BJ (cell line): ENCODE measurements at places on chromosomes 13 and 19.
A peak's percentile ranks its signal among the peaks of the same experiment; 100 is the strongest.

DNA sequence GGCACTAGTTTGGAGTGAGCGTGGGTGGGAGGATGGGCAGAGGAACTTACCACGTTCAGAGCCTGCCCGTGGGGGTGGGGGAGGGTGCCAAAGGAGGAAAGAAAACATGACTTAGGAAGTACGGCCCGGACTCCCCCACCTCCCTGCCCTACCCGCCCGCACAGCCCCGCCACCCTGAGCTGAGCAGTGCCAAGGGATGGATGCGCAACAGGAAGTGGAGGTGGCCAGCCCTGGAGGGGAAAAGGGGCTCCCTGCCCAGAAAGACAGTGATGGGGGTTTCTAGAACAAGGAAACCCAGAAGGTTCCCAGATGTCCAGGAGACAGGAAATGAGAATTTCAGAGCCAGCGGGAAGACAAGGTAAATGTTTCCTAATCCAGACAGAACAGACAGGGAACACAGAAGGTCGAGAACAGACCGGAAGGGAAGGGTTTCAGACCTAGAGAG lies 6.3 kb downstream of the TEAD2 start:
- DNase-seq: no peak

- DNase-seq: no peak
Measured at GRCh38 chr13:97191142-97191541, 31.0 kb upstream of the MBNL2 start.

DNA sequence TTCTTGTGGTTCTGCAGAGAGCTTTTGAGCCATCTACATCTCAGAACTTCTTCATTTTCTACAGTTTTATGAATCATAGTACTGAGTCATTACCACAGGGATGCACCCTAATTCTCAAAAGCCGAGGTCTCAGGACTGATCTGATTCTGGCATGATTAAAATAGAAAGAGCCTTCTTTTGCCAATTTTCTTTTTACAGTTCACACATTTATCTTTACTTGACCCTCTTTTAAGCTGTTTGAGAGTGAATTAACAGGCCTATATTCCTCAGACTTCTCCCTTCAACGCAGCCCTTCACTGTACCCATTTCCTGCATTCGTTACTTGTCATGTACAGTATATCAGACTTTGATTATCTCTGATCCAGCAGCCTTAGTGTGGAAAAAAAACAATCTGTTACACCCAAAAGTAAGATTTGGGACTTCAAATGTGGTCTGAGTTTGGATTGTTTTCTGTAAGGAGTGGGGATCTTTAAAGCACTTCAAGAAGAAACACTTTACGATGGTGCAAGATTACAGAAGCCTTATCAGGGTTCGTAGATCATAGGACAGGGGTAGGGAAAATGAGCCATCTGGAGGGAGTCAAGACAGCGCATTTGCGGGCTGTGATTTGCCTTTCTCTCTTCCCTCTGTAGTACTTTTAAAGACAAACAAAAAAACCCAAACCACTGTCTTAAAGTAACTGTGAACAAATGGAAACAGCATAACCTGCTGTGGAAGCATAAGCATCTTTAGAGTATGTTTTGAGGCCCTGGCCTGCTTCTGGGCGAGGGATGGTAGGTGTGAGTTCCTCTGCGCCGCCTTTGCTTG lies 15.3 kb upstream of the GPR183 start:
- DNase-seq: peak; percentile 73

GRCh38 chr13:40141859-40142555 lies 486.5 kb downstream of the COG6 start:
- DNase-seq: no peak

DNA sequence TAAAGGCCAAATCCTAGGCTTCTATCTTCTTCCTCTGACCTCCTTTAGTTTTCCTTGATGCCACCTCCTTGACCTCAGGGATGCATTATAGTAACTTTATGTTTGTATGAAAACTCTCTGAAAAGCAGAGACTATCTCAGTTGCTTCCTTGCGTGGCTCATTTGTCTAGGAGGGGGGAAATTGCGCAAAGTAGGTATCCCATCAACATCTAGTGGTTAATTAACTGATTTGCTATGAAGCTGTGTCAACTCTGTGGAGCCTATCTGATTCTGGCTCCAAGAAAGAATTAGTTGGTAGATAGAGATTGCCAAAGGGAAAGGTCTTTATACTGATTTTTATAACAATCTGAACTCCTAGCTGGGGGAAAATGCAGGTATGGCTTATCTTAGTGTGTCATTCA lies 82.1 kb upstream of the FRY start:
- no peak for DNase-seq

DNA sequence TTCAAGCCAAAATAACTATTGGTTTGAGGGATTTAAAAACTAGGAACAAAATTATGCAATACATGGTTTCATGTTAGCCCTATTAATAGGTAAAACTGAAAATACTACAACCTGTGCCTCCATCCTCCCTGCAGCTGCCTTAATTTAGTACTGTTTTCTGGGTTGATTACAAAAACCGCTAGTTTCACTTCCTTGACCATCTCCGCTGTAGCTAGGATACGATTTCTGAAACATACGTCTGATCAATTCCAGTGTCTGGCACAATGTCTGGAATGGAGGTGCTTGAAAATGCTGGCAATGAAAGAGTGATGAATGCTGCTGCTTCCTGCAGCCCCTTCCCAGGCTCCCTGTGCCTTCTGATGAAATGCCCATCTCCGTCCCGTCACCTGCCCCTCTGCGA lies 273.5 kb downstream of the SHISA2 start:
- DNase-seq: no peak

DNA sequence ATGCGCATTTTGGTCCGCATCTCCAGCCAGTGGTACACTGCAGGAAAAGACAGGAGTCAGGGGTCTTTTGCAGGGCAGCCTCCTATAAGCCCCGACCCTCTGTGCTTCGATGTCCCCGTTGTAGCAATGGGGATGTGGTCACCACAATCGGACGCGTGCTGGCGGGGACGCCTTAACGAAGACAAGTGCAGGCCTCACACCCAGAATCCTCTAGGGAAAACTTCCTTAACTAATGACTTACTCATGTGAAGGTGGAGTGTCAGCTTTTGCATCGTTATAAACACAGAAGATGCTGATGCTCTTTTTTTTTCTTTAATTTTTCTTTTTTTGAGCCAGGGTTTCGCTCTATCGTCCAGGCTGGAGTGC lies 22.1 kb downstream of the VASP start:
- no peak for DNase-seq

DNA sequence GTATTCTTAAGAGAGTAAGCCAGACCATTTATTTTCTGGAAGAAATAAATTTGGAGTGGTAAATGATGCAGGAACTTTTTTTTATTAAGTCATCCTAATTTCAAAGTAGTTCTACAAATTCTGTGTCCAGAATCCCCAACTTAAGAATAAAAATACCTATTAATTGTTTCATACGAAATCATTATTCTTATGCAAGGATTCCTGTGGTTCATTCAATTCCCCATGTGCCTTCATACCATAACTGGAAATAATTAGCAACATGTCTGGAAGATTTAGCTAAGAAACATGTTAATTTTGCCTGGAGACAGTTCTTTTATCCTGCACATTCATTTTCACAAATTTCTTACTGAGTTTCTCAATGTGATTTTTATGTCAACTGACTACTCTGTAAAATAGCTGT lies 408.6 kb downstream of the PCDH9 start:
- no peak for DNase-seq

DNA sequence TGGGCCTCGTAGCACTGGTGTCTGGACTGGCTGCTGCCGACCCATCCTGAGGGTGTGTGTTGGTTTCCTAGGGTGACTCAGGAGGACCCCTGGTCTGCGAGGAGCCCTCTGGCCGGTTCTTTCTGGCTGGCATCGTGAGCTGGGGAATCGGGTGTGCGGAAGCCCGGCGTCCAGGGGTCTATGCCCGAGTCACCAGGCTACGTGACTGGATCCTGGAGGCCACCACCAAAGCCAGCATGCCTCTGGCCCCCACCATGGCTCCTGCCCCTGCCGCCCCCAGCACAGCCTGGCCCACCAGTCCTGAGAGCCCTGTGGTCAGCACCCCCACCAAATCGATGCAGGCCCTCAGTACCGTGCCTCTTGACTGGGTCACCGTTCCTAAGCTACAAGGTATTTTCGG lies 13.8 kb downstream of the TIMM13 start:
- DNase-seq: no peak

DNA sequence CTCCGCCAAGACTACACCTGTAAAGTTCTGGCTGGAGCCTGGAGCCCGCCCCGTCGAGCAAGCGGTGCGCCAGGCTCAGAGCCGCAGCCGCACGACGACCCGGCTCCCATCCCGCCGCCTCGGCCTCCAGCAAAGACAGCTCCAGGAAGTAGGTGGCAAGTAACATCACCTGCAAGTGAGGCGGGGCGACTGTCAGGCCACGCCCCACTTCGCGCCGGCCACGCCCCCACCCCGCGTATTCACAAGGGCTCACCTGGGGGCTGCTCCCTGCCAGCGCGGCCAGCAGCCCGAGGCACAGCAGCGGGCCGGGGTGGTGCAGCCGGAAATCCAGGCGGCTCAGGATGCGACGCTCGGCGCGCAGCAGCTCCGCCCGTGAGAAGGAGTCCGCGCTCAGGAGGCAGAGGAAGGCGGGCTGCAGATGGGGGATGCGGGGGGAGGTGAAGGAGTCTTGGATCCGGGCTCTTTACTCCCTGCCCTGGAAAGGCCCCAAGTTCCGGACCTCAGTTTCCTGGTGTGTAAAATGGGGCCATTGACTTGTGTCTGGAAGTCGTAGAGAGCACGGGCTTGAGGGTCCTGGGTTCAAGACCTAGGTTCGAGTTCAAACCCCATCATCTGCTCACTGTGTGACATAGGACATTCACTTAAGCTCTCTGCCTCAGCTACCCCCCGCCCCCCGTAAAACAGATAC lies 3.2 kb downstream of the CCNP start:
- DNase-seq: no peak

DNA sequence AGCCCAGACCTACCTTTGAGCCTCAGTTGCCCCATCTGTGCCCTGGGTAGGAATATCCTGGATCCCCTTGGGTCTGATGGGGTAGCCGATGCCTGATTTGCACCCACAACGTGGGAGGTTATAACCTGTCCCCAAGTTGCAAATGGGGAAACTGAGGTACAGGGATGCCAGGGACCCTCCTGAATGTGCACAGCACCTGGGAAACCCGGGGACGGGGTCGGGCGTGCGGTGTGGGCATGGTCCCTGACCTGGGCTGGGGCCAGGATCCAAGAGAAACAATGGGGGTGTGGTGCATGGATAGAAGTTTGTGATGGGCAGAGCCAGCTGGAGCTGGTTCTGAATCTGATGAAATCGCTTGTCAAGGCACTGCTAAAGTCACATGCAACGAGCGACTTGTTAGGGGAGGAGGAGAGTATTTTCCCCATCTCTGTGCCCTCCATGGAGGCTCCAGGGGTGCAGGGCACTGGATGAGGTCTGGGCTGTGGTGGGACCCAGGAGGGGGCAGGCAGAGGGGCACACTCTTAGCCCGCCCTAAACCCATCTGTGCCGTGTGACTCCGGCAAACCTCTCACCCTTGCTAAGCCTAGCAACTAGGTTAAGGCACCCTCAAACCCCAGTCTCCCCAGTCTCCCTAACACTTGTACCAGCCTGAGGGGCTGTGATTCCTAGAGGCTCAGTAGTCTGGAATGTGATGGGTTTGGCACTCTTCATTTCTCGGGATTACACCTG lies 749 bp downstream of the GDF15 start:
- DNase-seq: no peak

DNA sequence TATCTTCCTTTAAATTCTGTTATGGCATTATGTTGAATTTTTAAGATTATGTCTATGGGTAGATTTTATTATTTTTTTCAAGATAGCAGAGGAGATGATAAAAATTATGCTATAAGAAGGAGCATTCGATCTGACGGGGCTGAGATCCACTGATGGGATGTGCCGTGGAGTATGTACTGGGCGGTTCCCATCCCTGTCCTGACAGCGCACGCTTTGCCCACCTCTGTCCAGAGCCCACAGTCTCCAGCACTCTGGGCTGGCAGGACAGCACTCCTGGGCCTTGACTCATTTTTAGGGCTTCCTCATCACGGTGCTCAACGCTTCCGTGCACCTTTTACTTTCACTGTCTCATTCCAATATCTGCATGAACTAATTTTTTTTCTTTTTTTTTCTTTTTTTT lies 235.5 kb downstream of the TEX29 start:
- DNase-seq: no peak

DNA sequence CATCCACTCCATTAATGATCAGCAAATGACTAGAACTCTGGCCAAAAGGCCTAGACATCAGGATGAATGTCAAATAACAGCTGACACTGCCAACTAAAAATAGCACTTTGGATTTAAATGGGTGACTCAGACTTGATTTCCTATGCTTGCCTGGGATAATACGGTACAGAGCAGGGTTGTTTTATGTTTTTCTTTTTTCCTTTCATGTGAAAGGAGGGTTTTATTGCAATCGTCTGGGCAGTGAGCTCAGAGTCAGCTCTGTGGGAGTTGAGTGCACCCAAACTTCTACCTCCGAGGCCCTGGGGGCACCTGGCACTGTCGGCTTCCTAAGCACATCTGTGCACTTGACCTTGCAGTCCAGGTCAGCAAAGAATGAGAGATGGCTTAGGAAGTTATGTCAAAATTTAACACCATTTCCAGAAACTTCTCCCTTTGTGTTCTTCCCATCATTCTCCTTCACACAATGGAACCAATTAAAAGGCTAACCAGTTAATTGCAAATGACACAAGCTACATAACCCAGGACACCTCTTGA lies 134.1 kb downstream of the LACC1 start:
- DNase-seq: peak; percentile 47

GRCh38 chr13:94389604-94390351 lies 89.7 kb downstream of the DCT start:
- no peak for DNase-seq

GRCh38 chr13:36673838-36674326 lies at the start of gene SERTM1:
Gene SERTM1, plus strand, starts transcription at chr13:36674020. Its CDS starts 21,059 bp downstream, at chr13:36695079.
- no peak for DNase-seq

DNA sequence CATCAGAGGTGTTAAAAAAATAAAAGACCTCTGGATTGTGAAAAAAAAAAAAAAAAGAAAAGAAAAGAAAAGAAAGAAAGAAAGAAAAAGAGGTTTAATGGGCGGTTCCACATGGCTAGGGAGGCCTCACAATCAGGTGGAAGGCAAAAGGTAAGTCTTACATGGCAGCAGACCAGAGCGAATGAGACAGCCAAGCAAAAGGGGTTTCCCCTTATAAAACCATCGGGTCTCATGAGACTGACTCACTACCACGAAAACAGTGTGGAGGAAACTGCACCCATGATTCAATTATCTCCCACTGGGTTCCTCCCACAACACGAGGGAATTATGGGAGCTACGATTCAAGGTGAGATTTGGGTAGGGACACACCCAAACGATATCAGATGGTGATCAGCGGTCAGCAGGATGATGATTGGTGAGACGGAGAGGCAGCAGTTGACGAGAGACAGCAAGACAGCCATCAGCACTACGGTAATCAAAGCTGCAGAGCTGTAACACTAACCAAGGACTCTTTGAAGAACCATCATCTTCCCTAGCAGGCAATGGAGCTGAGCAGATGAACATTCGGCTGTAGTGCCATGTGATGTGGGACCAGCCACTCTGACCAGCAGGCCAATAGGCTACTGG lies 3.9 kb upstream of the CD209 start:
- DNase-seq: no peak
